Stimulated activated CD8-positive, alpha-beta memory T cell treated with anti-CD3 and anti-CD28 coated beads, Interleukin-4, amount 100 ng/mL, for 48 hours (primary cell): ENCODE measurements at places on chromosomes 2 and 18.

DNA sequence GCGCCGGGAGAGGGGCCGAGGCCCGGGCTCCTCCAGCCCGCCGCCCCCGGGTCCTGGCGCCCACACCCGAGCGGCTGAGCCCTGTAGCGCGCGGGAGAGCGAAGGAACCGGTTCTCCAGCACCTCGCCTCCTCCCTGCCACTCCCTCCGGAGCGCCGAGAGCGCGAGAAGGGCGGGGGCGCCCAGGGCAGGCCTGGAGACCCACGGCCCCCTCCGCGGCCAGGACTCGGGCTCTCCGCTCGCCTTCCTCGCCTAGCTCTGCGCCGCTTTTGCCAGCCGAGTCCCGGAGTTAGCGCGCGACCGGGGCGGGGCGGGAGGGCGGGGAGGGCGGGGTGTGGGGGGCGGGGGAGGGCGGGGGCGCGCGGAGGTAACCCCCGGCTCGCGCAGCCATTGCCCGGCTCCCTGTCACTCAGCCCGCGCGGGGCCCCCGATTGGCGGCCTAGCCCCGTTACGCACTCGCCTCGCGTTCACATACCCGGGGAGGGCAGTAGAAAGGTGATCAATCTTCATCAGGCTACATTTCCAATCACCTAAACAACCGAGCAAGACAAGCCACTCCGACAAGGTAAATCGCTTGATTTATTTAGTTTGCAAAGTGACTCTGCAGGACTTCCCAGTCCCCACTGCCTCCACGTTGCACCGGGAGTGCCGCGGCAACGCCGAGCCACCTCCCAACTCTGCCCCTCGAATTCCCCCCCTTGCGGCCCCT, at the start of gene OTX1:
OTX1 (plus strand) TSS at position 497 of the 708 bp plus-strand sequence. CDS start 2,161 bp downstream, outside the sequence.
- DNase-seq: peak; percentile 79

DNA sequence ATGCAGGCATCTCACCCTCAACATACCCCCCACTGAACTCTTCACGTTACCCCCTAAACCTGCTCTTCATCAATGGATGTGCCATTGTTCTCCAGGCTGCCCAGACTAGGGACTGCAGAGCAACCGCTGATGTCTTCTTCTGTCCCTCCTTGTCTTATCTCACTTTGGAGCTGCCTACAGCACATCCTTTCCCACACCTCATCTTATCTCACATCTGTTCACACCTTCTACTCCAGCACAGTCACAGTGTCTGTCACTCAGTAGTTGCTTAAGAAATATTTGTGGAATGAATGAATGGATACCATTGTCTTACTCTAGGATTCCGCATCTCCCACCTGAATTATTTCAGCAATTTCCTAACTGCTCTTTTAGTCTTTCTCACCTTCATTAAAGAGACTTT, 144.5 kb downstream of the ANTXR1 start:
- DNase-seq: no peak

GRCh38 chr2:120766470-120767351, 31.0 kb downstream of the GLI2 start:
- DNase-seq: no peak

DNA sequence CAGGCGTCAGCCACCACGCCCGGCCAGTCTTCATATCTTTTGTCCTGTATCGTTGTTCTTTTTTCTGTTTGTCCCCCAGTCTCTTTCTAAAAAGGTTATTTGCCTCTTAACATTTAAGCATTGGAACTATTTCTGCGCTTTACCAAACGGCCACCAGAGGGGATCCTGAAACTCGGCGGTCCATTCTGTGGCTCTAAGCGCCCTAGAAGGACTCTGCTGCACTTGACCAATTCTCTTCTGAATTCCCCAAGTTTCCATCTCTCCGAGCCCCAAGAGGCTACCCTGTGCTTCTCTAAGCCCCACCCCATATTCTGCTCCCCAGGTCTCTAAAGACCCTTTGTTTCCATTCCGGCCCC, 33.1 kb upstream of the REG3G start:
- no peak for DNase-seq

GRCh38 chr18:35463050-35463449, 34.7 kb downstream of the INO80C start:
- DNase-seq: no peak

- DNase-seq: no peak
These were observed 617.0 kb downstream of the LRP1B start for GRCh38 chr2:141513853-141514252.

GRCh38 chr18:22167471-22168241, 1.7 kb upstream of the GATA6 start:
- DNase-seq: no peak

DNA sequence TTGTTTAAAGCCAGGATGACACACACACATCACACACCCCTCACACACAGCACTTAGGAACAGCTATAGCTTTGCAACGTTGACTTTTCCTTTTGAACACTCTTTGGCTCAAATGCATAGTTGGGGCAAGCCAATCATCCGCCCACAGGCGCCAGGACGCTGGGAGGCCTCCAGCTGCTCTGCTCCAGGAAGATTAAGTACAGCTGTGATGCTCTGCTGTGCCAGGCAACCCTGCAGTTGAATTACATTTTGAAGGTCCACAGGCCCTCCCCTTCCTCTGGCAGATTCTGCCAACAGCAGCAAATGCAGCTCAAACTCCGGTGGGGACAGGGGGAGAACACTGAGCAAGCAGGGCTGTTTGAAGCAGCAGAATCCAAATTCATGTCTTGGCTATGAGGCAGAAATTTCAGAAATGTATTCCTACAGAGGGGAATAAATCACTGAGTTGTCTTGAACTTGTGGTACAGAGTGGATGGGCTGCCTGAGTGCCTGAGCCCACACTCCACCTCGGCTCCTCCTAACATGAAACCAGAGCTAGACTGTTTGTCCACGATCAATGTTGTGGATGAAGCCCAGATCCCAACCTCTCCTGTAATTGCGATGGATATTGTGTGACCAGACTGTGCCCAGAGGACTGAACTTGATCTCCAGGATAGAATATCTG, 86.5 kb upstream of the PPP1CB start:
- no peak for DNase-seq

DNA sequence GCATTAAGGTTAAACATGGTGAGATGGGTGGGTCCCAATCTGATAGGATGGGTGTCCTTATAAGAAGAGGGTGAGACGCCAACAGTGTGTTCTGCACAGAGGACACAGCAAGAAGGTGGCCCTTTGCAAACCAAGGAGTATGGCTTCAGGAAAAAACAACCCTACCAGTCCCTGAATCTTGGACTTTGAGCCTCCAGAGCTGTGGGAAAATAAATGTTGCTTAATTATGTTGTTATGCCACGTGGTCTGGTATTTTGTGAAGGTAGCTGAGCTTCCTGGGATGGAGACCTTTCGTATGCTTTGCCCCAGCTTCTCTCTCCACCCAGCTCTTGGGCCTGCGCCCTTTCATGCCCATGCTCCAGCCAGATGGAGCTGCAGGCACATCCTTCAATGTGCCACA, 114.2 kb upstream of the EPC2 start:
- DNase-seq: no peak

DNA sequence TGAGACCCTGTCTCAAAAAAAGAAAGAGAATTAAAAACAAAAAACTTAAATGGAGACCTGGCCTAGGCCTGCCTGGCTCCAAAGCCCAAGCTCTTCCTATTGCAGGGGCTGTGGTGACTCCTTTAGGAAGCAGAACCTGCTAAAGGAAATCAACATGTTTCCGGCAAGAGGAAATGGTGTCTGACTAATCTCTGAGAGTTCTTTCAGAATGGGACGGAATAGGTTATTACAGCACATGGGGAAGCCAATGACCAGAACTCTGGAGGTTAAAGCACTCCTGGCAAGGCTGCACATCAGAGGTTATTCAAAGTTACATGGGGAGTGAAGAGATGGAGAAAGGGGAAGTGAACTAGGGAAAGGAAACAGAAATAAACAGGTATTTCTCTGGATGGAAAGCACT, 21.4 kb downstream of the KIF3C start:
- DNase-seq: no peak

- DNase-seq: no peak
These were observed 9.1 kb downstream of the RPL31 start for GRCh38 chr2:101011152-101011551.

- no peak for DNase-seq
These were observed 39.1 kb downstream of the MRPS5 start for GRCh38 chr2:95082477-95082876.

- DNase-seq: no peak
These were observed 124.8 kb downstream of the EPHA4 start for GRCh38 chr2:221447310-221447709.

DNA sequence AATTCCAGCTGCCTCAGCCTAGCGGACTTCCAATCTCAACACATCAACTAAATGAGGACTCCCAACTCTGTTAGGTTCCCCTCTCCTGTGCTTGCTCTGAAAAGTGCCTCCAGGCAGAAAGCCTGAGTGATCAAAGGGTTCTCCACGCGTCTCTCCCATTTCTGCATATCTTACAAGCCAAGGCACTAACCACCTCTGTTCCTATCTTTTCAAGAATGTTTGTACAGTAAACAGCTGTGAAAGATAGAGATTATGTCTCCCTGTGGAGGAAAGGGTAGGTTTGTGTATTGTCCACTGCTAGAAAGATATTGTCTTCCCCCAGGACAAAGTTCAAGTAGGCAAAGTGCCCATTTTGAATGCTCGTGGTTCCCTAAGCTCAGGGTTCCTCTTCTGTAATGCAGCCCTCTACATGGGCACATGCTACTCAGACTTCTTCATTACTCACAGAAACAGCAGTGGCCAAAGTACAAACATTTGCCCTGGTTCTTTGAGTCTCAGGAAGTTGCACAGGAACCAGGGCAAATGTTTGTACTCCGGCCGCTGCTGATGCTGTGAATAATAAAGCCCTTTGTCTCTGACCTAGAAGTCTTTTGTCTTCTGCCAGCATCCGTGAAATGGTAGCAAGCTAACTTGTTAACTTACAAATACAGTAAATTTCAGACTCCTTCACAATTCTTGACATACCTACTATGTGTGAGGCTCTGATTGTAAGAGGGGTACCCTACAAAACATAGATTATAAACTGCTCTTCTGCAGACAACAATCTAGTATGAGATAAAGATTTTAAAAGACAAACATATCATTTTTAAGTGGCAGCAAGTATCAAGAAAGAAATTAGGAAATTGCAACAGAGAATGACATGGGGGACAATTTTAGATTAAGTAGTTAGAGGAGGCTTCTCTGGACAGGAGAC, 44.5 kb downstream of the PKDCC start:
- DNase-seq: no peak

DNA sequence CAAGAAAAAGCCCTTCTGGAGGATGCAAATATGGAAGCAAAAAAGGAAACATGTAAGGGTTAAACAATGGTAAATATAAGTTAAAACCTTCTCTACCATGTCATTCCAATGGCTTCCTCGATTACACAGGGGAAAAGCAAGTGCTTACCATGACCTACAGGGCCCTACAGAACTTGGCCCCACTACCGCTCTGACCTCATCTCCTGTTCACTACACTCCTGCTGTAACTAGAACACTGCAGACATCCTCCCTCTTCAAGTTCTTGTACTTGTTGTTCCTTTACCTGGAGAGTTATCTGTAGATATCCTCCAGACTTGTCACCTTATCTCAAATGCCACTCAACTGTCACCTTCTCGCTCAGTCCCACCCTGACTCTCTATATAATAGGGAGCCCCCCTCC, 194.6 kb downstream of the L3MBTL4 start:
- DNase-seq: no peak

DNA sequence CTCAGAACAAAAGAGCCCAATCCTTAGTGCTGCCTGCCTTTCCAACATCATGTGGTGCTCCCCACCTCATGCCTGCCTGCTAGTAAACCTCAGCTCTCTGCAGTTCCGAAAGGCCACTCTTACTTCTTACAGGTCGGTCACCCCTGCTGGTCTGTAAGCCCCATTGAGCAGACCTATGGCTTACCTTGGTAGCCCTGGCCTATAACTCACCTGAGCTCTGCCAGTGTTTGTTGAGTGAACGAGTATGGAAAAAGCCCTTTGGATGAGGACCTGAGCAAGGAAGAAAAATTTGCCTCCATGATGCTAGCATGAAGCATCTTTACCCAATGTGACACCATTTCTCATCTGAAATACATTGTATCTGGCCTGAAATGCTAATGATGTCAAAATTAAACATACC, 83.3 kb downstream of the LIPG start:
- DNase-seq: no peak

DNA sequence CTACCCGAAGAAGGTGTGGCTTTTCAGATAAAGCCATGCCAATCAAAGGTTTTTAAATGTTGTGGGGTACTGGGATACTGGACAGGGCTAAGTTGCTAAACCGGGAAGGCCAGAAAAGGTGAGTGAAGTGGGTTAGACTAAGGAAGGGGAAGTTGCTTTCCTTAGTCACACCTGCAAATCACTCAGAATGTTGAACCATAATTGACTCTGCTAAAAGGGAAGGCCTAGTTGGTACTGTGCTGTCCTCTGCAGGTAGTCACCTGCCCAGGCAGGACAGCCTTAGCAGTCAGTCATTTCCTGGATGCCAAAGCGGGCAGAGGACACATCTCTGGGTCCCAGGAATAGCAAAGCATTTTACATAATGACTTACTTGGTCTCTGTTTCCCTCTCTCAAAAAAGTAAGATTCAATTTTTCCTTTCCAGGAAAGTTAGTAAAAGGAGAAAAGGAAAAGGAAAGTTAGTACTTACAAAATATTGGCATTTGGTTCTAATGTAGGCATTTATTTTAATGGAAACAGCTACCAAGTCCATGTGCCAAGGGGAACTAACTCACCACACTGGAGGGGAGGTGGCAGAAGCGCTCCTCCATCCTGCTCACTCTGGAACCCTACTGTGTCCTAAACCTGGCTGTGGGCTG, 60.3 kb downstream of the RFTN2 start:
- no peak for DNase-seq

GRCh38 chr2:185978634-185979407, 240.2 kb downstream of the FSIP2 start:
- no peak for DNase-seq

GRCh38 chr2:1791685-1792435, 47.5 kb upstream of the PXDN start:
- no peak for DNase-seq

- no peak for DNase-seq
These were observed 1.9 kb upstream of the PAX3 start for GRCh38 chr2:222300726-222301052.

DNA sequence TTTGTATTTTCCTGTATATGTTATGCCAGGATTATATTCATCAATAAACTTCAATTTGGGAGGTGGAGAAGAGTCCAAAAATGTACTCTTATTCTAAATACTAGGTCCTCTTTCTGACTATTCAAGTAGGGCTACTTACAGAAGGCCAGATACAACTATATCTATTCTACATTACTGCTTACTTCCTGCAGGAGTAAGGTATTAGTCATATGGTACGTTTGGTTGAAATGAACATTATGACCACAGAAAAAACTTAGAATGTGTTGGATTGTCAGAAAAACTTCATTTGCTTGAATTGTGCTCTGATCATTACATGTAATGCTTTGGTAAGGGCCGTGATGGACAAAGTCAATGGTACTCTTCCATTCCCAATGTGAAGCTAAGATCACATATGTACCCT, 35.0 kb downstream of the STAT4 start:
- no peak for DNase-seq

DNA sequence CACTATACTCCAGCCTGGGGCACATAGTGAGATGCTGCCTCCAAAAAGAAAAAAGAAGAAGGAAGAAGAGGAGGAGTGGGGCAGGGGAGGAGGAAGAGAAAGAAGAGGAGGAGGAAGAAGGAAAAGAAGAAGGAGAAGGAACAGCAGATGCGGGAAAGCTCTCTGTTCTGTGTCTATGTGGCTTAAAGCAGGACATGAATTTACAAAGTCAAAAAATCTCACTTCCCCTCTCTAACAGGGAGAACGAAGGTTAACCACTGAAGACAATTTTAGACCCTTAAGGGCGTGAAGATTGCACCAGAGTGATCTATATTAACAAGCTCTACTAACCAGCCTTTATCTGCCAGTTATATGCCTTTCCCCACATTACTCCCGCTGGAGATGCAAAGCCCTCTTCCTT, 258.9 kb downstream of the METTL4 start:
- no peak for DNase-seq
